ENCODE measurements at places on chromosomes 12 and 14.

GRCh38 chr14:31827325-31827724 is 249.8 kb upstream of the ARHGAP5 start:
- no peaks in the 10 kb centered on the region for H3K36me3 ChIP-seq
- no peak for DNase-seq
- no peaks in the 10 kb centered on the region for H3K27me3 ChIP-seq
- no peak overlapping the region for H3K4me3 ChIP-seq
- no peak overlapping the region for H3K27ac ChIP-seq
- H3K4me1 ChIP-seq = no peaks in the 10 kb centered on the region

DNA sequence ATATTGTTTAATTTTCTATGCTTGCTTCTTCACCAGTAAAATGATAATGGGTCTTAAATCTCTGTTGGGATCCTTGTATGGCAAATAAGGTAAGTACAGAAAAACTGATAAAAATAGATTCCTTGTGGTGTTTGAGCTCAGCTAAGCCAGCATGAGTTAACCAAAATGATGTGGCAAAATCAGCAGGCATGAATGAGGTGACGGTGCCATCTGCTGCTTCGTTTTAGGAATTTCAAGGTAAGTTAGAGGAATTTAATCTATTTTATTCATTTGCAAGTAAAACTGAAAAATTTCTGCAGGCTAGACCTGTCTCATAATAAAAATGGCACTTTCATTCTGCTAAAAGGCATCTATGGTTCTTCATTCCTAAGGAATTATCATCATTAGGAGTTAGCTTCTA is 10.0 kb upstream of the CLEC7A start:
- DNase-seq = peak; percentile 70
- H3K36me3 ChIP-seq = no peaks in the 10 kb centered on the region
- H3K4me3 ChIP-seq = no peak overlapping the region
- no peaks in the 10 kb centered on the region for H3K27me3 ChIP-seq
- no peak overlapping the region for H3K27ac ChIP-seq
- H3K4me1 ChIP-seq = peaks cover 2% of the 10 kb centered on the region

GRCh38 chr12:132517013-132517739 is 27.2 kb downstream of the FBRSL1 start:
- H3K4me1 ChIP-seq = peaks cover 2% of the 10 kb centered on the region
- no peak for DNase-seq
- no peaks in the 10 kb centered on the region for H3K27me3 ChIP-seq

- no peaks in the 10 kb centered on the region for H3K36me3 ChIP-seq
- H3K4me1 ChIP-seq = no peaks in the 10 kb centered on the region
- H3K27me3 ChIP-seq = no peaks in the 10 kb centered on the region
- no peak overlapping the region for H3K27ac ChIP-seq
Measured at GRCh38 chr14:86179980-86180379, 650.0 kb downstream of the FLRT2 start.

- DNase-seq = no peak
- no peaks in the 10 kb centered on the region for H3K27me3 ChIP-seq
- no peaks in the 10 kb centered on the region for H3K36me3 ChIP-seq
- no peak overlapping the region for H3K27ac ChIP-seq
- no peak overlapping the region for H3K4me3 ChIP-seq
Measured at GRCh38 chr12:104609445-104609844, 152.7 kb downstream of the CHST11 start.

- no peaks in the 10 kb centered on the region for H3K4me1 ChIP-seq
- H3K36me3 ChIP-seq = no peaks in the 10 kb centered on the region
- H3K27me3 ChIP-seq = peaks cover 54% of the 10 kb centered on the region
- DNase-seq = no peak
Measured at GRCh38 chr12:52400906-52401305, 5.2 kb downstream of the KRT82 start.

- H3K27me3 ChIP-seq = peaks cover 10% of the 10 kb centered on the region
- no peaks in the 10 kb centered on the region for H3K36me3 ChIP-seq
- peak; percentile 86 for DNase-seq
- no peak overlapping the region for H3K27ac ChIP-seq
- peaks cover 4% of the 10 kb centered on the region for H3K4me1 ChIP-seq
Measured at GRCh38 chr12:54439521-54440255, 20.6 kb upstream of the ITGA5 start.

- DNase-seq = peak; percentile 23
- no peaks in the 10 kb centered on the region for H3K4me1 ChIP-seq
- H3K4me3 ChIP-seq = peak overlapping the region; percentile 67
Measured at GRCh38 chr12:94149119-94149780, 873 bp downstream of the PLXNC1 start.

DNA sequence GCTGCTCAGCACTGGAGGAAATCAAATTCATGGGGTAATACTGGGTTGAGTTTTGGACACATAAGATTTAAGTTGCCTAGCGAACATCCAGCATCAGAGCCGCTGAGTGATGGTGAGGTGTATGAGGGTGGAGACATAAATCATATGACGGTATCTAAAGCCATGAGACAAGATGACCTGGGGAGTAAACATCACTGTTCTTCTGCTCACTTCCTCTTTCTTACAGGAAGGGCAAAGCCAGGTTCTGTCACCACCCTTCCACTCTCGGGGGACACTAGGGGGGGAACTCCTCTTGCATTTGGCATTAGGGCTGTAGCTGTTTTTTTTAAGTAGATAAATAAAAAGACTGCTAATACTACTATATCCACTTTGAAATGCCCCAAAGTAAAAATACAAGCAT is 24.0 kb downstream of the PRDM4 start:
- H3K36me3 ChIP-seq = peaks cover 56% of the 10 kb centered on the region
- H3K4me3 ChIP-seq = no peak overlapping the region
- H3K4me1 ChIP-seq = no peaks in the 10 kb centered on the region

DNA sequence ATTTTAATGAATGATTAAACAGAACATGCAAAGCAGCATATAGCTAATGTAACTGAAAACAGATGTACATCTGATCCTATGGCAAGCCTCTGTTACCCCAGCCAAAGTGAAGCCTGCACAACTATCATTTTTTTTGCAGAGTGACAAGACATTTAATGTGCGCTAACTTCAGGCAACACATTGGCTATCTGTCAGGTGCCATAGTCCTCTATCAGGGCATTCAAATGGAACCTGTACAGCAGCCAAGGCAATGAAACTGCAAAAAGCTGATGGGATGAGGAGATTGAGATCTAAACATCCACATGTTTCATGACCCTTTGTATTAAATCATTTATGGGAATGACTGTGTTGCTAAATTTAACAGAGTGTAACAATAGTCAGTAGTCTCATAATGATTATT is 1088.5 kb upstream of the TMEM132C start:
- H3K4me3 ChIP-seq = no peak overlapping the region
- no peak for DNase-seq
- H3K4me1 ChIP-seq = no peaks in the 10 kb centered on the region
- no peaks in the 10 kb centered on the region for H3K36me3 ChIP-seq
- no peak overlapping the region for H3K27ac ChIP-seq
- H3K27me3 ChIP-seq = no peaks in the 10 kb centered on the region

DNA sequence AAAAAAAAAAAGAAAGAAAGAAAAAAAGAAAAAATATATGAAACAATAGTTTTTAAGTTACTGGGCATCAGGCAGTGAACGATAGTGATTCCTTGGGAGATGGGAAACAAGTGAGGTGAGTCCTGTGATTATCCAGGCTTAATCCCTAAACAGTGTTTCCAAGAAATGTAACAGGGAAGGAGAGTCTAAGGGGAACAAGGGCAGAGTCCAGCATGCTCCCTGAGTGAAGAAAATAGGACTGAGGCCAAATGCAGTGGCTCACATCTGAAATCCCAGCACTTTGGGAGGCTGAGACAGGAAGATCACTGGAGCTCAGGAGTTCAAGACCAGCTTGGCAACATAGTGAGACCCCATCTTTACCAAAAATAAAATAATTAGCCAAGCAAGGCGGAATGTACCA is 40.7 kb downstream of the R3HDM2 start:
- no peaks in the 10 kb centered on the region for H3K27me3 ChIP-seq
- H3K4me3 ChIP-seq = no peak overlapping the region

DNA sequence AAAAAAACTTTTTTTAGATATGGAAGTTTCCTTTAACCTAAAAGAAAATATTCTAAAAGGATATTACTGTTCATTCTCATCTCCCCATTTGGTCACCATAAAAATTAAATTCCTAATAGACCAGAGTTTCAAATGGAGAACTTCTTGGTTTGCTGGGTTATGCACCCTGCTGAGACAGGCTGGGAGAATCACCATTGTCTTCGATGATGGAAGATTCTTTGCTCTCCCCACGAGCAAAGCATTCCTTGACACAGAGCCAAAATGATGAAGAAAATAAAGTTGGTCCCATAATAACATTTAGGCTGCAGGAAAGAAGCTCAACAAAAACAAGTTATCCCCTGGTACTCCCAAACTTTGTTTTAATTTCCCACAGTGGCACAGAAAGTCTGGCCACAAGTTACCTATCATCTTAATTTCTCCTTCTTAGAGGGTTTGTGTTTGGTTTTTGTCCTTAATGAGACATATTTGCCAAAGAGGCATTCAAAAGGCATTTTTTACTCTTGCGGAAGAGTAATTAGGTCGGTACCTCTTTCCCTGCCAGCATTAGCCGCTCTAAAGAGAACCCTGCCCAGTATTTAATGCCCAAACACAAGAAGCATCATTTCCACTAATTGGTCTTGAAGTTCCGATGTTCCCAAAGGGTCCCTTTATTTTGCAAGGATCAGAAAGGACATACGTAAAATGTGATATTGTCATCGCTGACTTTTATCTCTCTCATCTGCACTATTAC is 4.8 kb downstream of the DIO2 start:
- no peak overlapping the region for H3K27ac ChIP-seq
- no peaks in the 10 kb centered on the region for H3K36me3 ChIP-seq
- DNase-seq = no peak
- no peak overlapping the region for H3K4me3 ChIP-seq
- H3K27me3 ChIP-seq = no peaks in the 10 kb centered on the region

- no peaks in the 10 kb centered on the region for H3K4me1 ChIP-seq
- no peak overlapping the region for H3K4me3 ChIP-seq
- DNase-seq = no peak
- H3K36me3 ChIP-seq = peaks cover 17% of the 10 kb centered on the region
Measured at GRCh38 chr12:132151145-132151765, 7.0 kb downstream of the NOC4L start.

Measured in IMR-90 (cell line).